ENCODE measurements at places on chromosomes 5 and 9. TPM values are rescaled to one million over a fixed set of nuclear protein-coding genes. Genes with fewer than 3 reads are reported as not detected.

ZDHHC21 gene
- total RNA-seq, result 15.2 TPM

CKS2 gene
- 48.7 TPM for total RNA-seq

BHMT gene
- 20.4 TPM for total RNA-seq

ZNF366 gene
- not detected for total RNA-seq

TAF11L5 gene
- 0.83 TPM for total RNA-seq

PDCD1LG2 gene
- not detected for total RNA-seq

PIP5KL1 gene
- total RNA-seq, result 11.9 TPM

FRMPD1 gene
- total RNA-seq, result 38.1 TPM

ACSL6 gene
- 8.1 TPM for total RNA-seq

C8G gene
- 14.5 TPM for total RNA-seq

ANKHD1 gene
- 105 TPM for total RNA-seq

ARHGEF39 gene
- total RNA-seq, result 2.6 TPM

ITK gene
- not detected for total RNA-seq

DNA sequence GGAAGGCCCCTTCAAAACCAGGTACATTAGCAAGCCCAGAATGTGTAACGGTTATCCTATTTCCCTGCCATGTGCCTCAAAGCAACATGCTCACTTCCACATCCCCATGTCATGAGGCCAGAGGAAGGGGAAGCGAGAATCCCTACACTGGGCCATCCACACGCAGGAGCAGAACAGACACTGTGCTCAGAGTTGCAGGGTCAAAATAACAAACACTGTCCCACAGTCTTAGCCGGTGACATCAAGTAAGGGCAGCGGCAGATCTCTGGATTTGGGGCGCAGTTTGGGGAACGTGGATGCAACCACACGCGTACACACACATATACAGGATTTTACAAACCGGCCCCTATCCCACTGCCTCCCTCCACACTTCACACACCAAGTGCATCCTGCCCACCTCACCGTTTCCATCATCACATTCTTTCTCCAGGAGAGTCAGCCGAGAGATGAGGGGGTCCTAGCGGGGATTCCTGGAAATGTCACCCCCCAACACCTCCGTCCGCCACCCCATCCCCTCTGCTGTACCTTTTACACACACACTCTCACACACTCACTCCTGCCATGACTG lies 776 bp downstream of the APBA1 start:
- H3K4me3 ChIP-seq, result peak overlapping the region; percentile 88
- H3K4me1 ChIP-seq, result peaks cover 14% of the 10 kb centered on the region
- peak overlapping the region; percentile 67 for H3K27ac ChIP-seq
- no peak for DNase-seq
- no peaks in the 10 kb centered on the region for H3K27me3 ChIP-seq

DNA sequence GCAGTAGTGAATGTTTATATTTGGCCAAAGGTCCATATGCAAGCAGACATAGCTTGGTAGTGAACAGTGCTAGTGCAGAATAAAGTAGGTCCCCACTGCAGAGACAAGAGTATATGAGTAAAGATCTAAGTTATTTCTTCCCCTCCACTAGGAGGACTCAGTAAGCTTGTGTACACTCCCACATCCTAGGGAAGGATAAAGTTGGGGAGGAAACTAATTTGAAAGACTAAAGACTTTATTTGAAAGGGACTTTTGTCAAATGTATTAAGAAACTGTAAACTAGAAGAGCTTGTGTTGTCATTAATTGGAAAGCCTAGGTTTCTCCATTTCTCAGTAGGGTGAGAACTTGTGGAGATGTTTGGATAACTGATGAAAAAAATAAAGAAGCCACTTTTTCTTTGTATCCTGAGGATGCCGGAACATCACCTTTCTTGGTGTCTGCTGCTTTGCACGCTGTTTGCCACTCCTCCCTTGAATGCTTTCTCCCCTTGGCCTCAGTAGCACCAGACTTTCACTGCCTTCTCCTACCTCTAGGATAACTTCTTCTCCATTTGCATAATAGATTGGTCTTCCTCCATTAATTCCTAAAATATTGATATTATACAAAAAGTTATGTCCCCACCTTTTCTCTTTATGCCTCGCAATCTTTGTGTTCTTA lies 329.0 kb downstream of the PARP8 start:
- no peaks in the 10 kb centered on the region for H3K36me3 ChIP-seq
- H3K27me3 ChIP-seq, result no peaks in the 10 kb centered on the region
- no peak overlapping the region for H3K4me3 ChIP-seq
- H3K4me1 ChIP-seq, result peaks cover 6% of the 10 kb centered on the region

GRCh38 chr9:13899924-13900323 lies 414.0 kb downstream of the NFIB start:
- H3K36me3 ChIP-seq, result no peaks in the 10 kb centered on the region
- H3K4me3 ChIP-seq, result no peak overlapping the region
- H3K27ac ChIP-seq, result no peak overlapping the region

- no peaks in the 10 kb centered on the region for H3K27me3 ChIP-seq
- H3K4me3 ChIP-seq, result no peak overlapping the region
- no peaks in the 10 kb centered on the region for H3K36me3 ChIP-seq
- no peak for DNase-seq
Measured at GRCh38 chr5:88875341-88876234, 7.4 kb downstream of the MEF2C start.

- no peaks in the 10 kb centered on the region for H3K36me3 ChIP-seq
- peaks cover 8% of the 10 kb centered on the region for H3K4me1 ChIP-seq
- H3K27me3 ChIP-seq, result peaks cover 1% of the 10 kb centered on the region
- no peak overlapping the region for H3K4me3 ChIP-seq
- H3K27ac ChIP-seq, result no peak overlapping the region
Measured at GRCh38 chr9:26949637-26950069, 2.6 kb upstream of the PLAA start.

DNA sequence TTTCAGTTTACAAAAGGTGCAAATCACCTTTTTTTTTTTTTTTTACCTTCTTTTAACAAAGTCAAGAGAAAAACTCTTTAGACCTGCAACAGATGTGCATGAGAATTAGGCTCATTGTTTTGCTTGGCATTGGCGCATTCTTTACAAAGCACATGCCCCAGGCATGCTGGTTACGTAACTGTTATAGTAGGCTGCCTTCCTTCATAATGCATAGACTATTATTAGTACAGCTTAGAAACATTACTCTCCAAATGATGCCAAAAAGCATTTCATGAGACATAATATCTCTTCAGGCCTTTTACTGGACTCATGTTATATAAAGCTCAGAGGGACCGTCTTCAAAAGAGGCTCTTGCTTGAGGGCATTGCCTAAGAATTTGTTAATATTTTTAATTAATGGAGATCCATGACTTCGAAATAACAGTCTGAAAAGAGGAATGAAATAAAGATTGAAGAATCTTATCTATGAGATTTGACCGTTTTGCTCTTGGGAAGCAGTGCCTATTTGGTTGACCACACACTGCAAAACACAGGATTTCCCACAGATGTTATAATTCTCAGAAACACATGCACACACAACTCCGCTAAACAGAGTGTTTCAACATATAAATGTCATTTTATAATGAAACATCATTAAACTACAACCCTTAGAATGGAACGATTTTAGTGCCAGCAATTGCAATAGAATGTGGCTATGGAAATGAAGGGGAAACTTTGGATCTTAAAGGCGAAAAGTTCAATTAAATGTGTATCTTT lies 478.7 kb downstream of the PRR16 start:
- H3K27ac ChIP-seq, result no peak overlapping the region
- DNase-seq, result no peak
- no peaks in the 10 kb centered on the region for H3K36me3 ChIP-seq
- H3K27me3 ChIP-seq, result no peaks in the 10 kb centered on the region

DNA sequence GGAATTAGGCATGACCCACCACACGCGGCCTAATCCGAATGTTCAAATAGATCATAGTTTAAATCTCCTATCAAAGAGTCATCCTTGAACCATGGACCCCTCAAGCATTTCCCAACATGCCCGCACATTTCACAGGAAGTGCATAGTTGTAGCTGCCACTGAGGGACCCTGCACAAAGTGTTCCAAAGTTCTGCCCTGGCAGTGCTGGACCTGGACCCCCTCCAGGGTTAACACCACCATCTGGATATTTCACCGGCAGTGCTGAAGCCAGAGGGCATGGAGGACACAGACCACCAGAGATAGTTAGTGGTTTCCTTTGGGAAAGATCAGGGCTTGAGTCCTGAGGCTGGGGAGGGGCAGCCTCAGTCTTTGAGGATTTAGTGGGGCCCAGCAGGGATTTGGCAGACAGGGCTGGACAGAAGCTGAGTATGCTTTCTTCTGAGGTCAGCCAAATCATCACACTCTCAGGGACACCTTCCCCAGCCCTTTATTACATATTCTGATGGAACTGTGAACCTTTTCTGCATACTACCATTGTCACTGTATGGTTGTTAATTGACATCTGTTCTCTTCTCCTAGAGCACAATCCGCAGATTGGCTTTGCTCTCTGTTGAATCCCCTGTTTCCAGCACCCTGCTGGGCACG lies 143.6 kb upstream of the EFNA5 start:
- H3K4me1 ChIP-seq, result peaks cover 56% of the 10 kb centered on the region
- no peak for DNase-seq
- peak overlapping the region; percentile 45 for H3K27ac ChIP-seq
- peaks cover 9% of the 10 kb centered on the region for H3K27me3 ChIP-seq
- no peak overlapping the region for H3K4me3 ChIP-seq

GRCh38 chr9:77807281-77807683 lies 159.2 kb upstream of the GNA14 start:
- no peak for DNase-seq
- peaks cover 2% of the 10 kb centered on the region for H3K27me3 ChIP-seq
- H3K4me3 ChIP-seq, result no peak overlapping the region
- peaks cover 11% of the 10 kb centered on the region for H3K4me1 ChIP-seq
- no peaks in the 10 kb centered on the region for H3K36me3 ChIP-seq
- H3K27ac ChIP-seq, result no peak overlapping the region

GRCh38 chr9:96294159-96294545 lies 7.8 kb downstream of the HSD17B3 start:
- H3K36me3 ChIP-seq, result no peaks in the 10 kb centered on the region
- H3K27ac ChIP-seq, result peak overlapping the region; percentile 78
- peaks cover 3% of the 10 kb centered on the region for H3K27me3 ChIP-seq
- no peaks in the 10 kb centered on the region for H3K4me1 ChIP-seq
- H3K4me3 ChIP-seq, result no peak overlapping the region
- DNase-seq, result no peak

DNA sequence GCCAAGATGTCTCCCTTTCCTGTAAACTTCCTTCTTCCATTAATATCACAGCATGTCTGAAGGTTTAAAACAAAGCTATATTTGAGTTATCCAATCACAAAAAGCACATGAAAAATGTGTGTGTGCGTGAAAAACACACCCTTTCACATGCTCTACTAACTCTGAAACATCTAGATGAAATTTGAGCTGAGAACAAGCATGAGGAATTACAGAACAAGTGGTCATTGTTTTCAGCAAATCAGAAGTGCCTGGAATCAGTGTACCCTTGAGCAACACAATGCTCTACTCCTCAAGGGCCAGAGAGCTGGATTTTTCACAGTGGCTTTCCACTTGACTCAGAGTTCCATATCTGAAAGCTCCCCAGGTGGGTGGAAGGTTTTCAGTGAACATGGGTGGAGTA lies 255.9 kb downstream of the PSAT1 start:
- no peaks in the 10 kb centered on the region for H3K36me3 ChIP-seq
- DNase-seq, result no peak
- H3K27me3 ChIP-seq, result no peaks in the 10 kb centered on the region
- H3K4me1 ChIP-seq, result no peaks in the 10 kb centered on the region
- no peak overlapping the region for H3K4me3 ChIP-seq
- no peak overlapping the region for H3K27ac ChIP-seq

DNA sequence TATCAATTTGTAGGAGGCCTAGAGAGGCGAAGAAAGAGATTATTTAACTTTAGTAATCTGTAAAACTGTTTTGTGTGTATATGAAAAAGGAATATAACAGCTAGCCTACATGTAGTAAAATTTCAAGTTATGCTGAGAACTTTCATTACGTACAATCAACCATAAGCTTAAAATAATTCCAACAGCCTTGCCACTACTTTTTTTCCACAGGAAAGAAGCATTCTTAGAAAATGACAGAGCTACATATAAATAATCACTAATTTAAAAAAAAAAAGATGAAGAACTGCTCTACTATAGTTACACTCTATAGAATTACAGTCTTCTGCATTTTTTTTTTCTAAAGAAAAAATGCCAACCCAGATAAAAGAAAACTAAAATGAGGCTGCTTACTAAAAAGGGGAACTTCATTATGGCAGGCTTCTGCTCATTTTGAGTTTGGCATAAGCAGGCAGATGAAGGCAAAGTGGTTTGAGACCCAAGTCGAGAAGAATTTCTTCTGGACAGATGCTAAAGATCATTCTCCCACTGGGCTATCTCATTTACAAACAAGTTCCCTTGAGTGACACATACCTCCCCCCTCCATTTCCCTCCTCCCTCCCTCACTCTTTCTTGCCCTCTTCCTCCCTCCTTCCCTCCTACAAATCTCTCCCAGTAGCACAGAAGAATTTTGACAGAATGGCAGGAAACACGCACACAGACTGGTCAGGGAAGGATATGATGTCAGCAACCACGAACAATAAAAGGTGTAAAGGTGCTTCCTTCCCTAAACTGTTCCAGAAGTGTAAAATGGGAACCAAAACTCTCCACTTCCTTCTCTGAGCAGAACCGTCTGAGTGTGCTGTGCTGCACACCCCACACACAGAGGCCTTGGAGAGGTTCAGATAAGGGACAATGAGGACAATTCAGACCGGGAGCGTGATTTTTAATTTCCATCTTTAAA lies 56.1 kb downstream of the MEF2C start:
- no peak overlapping the region for H3K4me3 ChIP-seq
- H3K27ac ChIP-seq, result peak overlapping the region; percentile 44
- H3K36me3 ChIP-seq, result no peaks in the 10 kb centered on the region
- H3K4me1 ChIP-seq, result peaks cover 32% of the 10 kb centered on the region

- H3K36me3 ChIP-seq, result peaks cover 11% of the 10 kb centered on the region
- no peak overlapping the region for H3K4me3 ChIP-seq
- no peak overlapping the region for H3K27ac ChIP-seq
- peaks cover 3% of the 10 kb centered on the region for H3K27me3 ChIP-seq
- no peak for DNase-seq
- no peaks in the 10 kb centered on the region for H3K4me1 ChIP-seq
Measured at GRCh38 chr9:86368871-86369521, 14.8 kb upstream of the TUT7 start.

DNA sequence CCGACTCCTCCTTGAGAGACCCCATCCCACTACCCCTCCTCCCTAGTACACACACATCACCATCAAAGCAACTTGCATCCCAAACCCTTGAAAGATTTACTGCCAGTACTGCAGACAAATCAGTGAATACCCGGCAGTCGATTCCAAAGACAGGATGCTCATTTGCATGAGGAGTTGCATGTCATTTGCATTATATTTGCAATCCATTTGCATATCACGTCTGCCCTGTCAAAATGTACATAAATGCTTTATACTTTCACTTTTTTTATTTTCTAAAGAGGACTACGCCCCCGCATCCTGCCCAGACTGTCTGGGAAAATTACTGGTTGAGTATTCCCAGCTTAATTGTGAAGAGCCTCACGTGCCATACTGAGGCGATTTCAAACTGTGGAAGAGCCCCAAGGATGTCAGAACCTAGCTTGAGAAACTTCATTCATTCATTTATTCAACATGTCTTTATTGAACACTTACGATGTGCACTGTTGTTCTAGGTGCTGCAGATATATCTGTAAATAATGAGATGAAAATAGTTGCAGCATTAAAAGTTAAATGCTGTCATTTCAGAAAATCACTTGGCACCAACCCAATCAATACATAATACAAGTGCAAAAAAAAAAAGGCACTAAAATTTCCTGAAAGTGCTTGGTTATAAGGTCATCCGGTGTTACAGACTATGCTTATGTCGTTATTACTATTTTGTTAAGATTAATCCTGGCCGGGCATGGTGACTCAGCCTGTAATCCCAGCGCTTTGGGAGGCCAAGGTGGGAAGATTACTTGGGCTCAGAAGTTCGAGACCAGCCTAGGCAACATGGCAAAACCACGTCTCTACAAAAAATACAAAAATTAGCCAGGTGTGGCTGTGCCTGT lies 17.2 kb upstream of the SIL1 start:
- no peaks in the 10 kb centered on the region for H3K36me3 ChIP-seq
- no peak for DNase-seq
- H3K27ac ChIP-seq, result no peak overlapping the region
- H3K27me3 ChIP-seq, result peaks cover 2% of the 10 kb centered on the region
- H3K4me3 ChIP-seq, result no peak overlapping the region
- no peaks in the 10 kb centered on the region for H3K4me1 ChIP-seq

Measured in glutamatergic neuron (in vitro differentiated cells).